CD4-positive, alpha-beta T cell treated with Interleukin-1 beta for 1 hour (primary cell): ENCODE measurements at places on chromosomes 4 and X.

GRCh38 chrX:69148946-69149345, 16.3 kb downstream of the PJA1 start:
- DNase-seq, result no peak

- no peak for DNase-seq
These were observed 10.3 kb downstream of the CPLX1 start for GRCh38 chr4:815464-816146.

GRCh38 chr4:165009493-165010227, 22.1 kb upstream of the TRIM60 start:
- no peak for DNase-seq

- no peak for DNase-seq
These were observed 94.6 kb downstream of the LIMCH1 start for GRCh38 chr4:41632481-41633073.

DNA sequence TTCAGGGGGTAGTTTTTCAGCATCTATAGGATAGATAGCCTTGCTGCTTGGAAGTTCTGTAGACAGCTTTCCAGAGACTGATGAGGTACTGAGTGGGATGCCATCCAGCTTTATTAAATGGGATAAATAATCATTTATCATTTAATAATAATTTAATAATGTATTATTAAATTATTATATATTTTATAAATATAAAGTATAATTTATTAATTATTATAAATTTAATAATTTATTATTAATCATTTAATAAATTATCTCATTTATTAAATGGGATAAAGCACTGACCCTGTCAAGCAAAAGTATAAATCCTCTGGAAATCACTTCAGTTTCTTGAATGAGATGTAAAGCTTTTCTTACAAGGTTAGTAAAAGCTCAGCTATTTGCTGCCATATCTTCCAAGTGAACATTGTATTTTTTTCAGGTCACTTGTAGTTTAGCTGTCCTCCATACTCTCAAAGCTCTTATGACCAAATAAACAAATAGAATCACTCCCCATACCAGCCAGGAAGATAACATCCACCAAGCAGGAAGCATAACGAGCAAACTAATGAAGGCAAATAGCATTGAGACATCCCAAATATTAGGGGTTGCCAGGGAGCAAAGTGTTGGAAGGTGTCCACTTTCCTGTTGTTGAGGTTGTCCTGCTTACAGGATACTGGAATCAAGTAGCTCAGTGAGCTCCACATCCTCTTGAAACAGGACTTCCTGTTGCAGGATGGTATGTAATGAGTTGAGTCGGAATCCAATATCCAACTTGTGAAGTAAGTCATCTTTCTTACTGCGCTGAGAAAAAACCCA, 88.9 kb downstream of the ZNF674 start:
- no peak for DNase-seq

GRCh38 chr4:139808381-139808807, 142.8 kb downstream of the MGST2 start:
- no peak for DNase-seq

- no peak for DNase-seq
These were observed 992.9 kb upstream of the PABPC4L start for GRCh38 chr4:135194477-135194876.

DNA sequence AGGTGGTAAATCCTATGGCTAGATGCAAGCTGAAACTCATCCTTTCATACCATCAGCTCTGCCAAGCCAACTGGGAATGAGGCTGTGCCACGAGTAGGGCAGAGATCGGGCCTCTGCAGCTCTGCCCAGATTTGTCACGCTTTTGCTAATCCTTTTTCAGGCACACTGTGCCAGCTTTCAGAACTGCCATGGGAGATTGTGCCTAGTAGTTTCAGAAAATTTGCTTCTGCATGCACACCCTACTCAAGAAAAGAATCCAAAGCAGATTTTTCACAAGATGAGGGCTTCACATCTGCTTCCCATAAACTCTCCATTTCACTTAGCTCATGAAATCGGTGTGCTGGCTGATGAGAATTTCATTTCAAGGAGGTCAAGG, 3.3 kb upstream of the ADH7 start:
- no peak for DNase-seq

DNA sequence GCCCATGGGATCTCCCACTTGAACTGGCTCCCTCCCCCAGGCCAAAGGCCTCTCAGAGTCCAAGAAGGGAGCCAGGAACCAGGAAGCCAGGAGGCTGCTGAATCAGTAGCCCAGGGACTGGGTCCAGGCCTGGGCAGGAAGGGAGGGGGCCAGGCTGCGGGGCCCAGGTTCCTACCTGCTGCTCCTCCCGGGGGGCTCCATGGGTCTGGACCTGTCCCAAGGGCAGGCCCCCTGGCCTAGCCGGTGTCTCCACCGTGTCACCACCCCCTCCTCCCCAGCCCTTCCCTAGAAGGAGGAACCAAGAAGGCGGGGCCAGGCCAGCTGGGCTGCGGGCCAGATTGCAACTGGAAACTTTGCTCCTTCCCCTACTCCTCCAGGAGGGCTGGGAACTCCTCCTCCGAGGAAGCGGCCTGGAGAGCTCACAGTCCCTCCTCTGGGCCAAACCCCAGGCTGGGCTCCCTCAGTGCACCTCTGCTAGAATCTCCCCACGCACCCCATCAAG, at the start of gene IQSEC2:
Gene IQSEC2, minus strand, starts transcription at position 264 of the 502 bp plus-strand sequence.
- no peak for DNase-seq

DNA sequence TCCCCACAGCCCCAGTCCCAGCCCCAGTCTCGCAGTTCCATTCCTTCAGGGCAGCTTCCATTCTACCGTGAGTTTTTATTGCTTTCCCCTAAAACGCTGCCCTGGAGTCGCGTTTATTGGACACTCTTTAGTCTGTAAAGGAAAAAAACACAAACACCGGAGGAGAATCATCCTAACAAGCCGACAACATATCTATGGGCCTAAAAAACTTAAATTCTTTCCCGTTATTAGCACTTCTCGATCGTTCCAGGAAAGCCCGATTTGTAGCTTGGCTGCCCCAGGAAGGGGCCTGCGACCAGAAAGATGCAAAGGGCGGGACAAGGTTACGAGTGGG, 178.5 kb downstream of the CBR4 start:
- DNase-seq, result no peak

DNA sequence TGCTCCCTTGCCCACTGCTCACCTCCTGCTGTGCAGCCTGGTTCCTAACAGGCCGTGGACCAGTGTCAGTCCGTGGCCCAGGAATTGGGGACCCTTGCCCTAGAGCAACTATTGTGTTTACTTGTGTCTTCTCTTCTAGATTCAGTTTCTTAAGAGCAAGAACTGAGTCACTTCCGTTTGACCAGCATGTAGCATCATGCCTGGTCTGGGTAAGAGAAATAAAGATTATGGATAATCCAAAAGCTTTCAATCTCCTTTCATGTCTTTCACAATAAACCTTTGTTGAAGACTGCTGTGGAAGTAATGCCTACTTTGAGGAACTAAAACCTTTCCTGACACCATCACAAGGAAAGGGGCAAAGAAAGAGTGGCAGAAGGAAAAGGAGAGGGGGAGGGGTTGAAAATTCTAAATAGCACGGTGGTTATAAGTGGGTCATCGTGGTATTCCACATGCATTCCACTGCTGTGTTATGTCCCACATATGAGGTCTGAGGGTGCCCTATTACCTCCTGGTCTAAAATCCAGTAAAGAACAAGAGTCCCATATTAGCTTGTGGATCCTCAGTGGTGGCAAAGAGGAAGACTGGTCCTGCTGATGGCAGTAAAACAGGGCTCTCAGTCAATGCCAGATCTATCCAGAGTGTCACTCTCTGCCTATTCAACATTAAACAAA, 133.4 kb downstream of the RASL11B start:
- DNase-seq, result no peak

- no peak for DNase-seq
These were observed 193.0 kb upstream of the C1QTNF7 start for GRCh38 chr4:15234856-15235126.

- no peak for DNase-seq
These were observed 51.9 kb upstream of the SLC6A14 start for GRCh38 chrX:116384406-116384954.

- DNase-seq, result no peak
These were observed 46.5 kb upstream of the RAB9B start for GRCh38 chrX:103878466-103879122.

GRCh38 chrX:69063486-69063885, 101.8 kb downstream of the PJA1 start:
- no peak for DNase-seq

DNA sequence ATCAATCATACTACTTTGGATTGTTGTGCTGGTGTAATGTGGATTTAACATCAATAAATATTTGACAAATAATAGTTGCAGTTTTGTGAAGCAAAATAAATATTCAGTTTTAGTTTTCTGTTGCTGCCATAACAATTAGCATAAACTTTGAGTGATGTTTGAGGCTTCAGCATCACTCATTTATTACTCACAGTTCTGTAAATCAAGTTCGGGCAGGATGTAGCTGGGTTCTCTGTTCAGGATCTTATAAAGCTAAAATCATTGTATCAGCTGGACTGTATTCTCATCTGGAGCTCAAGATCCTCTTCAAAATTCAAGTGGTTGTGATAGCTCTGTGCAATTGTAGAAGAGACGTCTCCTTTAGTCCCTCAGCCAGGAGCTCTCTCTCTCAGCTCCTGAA, 81.7 kb downstream of the CBR4 start:
- DNase-seq, result no peak

GRCh38 chrX:13064599-13065143, 20.3 kb upstream of the FAM9C start:
- DNase-seq, result no peak

DNA sequence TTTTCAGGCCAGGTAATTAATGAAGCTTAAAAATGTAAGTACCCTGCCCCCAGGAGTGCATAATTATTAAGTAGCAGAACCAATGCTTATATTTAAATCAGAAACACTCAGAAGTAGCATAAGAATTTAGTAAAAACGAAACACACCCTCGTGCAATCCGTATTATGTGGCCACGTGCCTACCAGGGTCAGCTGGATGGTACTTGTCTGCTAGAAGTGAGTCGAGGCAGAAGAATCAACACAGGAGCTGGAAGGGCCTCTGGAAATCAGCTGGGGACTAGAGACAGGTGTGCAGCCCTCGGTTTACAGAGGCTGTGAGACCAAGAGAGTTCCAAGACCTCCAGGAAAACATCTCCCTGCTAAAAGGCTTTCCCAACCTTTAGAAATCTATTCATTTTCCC, 559 bp upstream of the FAM47E start:
- no peak for DNase-seq

GRCh38 chr4:141220691-141221659, at the start of gene ZNF330:
ZNF330 (plus strand) TSS chr4:141220895; CDS start chr4:141222372, 1,477 bp downstream.
- peak; percentile 84 for DNase-seq

GRCh38 chrX:112877771-112878173, 37.1 kb upstream of the AMOT start:
- no peak for DNase-seq

GRCh38 chr4:153532636-153533035, 66.5 kb downstream of the TMEM131L start:
- no peak for DNase-seq
